ENCODE measurements at places on chromosomes 5 and 9. TPM values are rescaled to one million over a fixed set of nuclear protein-coding genes. Genes with fewer than 3 reads are reported as not detected.

Gene SIT1
- total RNA-seq = not detected

Gene STPG3
- total RNA-seq = not detected

Gene MED7
- total RNA-seq = 21.2 TPM

DNA sequence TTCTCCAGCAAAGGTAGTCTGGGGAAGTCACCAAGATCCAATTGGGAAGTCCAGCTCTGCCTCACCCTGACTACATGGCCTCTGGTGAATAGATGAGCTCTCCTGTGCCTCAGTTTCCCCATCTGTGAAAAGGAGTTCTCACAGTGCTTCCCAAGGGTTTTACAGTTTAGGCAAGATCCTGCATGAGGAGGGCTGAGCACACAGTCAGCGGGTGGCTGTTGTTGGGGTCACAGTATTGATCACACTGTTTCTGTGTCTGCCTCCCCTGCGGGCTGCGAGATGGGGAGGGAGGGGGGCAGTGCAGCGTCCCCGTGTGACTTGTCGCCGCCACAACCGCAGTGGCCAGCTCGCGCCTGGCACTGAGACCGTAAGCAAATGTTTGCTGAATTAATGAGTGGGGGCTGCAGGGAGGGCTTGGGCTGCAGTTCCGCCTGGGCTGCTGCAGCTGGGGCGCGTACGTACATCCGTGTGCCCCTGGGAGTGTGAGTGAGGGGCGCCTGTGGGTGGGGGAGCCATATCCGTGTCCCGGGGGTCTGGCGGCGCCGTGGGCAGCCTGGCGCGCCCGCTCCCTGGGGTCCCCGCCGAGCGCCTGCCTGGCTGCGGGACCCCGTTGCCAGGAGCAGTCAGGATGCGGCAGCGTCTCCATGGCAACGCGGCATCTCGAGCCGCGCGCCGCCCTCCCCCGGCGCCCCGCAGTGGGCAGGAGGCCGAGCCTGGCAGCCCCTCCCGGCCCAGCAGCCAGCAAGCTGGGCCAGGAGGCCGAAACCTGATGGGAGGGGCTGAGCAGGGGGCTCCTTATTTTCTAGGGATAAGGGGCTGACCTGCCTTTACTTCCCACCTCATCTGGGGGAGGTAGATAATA lies 31.4 kb upstream of the PSD2 start:
- H3K4me1 ChIP-seq = peaks cover 6% of the 10 kb centered on the region
- no peak overlapping the region for H3K27ac ChIP-seq
- no peak for DNase-seq
- peaks cover 9% of the 10 kb centered on the region for H3K27me3 ChIP-seq
- no peak overlapping the region for H3K4me3 ChIP-seq

DNA sequence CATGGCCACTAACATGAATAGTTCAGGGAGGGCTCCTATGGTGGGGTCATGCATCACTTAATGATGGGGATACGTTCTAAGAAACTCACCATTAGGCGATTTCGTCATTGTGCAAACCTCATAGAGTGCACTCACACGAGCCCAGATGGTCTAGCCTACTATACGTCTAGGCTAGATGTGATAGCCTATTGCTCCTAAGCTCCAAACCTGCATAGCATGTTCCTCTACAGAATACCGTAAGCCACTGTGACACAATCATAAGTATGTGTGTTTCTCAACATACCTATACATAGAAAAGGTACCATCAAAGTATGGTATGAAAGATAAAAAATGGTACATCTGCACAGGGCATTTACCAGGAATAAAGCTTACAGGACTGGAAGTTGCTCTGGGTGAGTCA lies 6.3 kb downstream of the SLIT3 start:
- no peak overlapping the region for H3K4me3 ChIP-seq
- H3K36me3 ChIP-seq = no peaks in the 10 kb centered on the region
